H54 (cell line): ENCODE measurements at places on chromosomes 6 and 20.
A peak's percentile ranks its signal among the peaks of the same experiment; 100 is the strongest.

- DNase-seq = no peak
Measured at GRCh38 chr6:168834042-168834587, 393.1 kb downstream of the SMOC2 start.

- no peak for DNase-seq
Measured at GRCh38 chr6:49923826-49924225, 40.1 kb downstream of the DEFB114 start.

DNA sequence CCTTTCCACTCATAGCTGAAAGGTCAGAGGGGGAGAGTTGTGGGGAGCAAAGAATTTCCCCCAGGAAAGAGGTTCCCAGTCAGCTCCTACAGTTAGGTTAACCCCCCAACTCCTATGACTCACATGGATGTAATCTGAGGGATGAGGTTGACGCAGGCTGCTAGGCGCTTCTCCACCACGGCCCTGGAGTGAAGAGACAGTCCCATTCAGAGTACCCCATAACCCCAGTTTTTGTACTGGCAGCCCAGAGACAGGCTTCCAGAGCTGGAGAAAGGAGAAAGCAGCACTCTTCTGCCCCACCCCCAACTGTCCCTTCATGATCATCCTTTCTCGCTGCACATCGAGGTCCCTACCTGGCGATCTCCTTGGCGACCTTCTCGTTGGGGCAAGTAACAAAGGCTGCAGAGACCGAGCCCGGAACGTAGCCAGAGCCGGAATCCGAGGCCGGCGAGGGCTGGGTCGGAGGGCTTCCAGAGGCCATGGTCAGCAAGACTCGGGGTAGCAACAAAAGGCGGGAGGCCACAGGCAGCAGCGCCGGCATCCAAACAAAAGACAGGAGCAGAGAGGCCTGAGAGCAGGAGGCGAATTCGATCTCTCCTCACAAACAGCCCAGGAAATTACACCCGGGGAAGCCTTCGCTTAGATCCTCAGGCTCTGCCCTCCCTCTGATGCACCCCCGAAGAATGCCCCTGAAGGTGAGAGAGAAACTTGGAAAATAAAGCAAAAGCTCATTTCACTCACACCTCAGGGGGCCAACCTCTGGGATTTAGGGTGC lies 592 bp downstream of the CUTA start:
- DNase-seq = peak; percentile 84

- DNase-seq = peak; percentile 12
Measured at GRCh38 chr6:107698146-107698545, 126.0 kb downstream of the SCML4 start.

- DNase-seq = no peak
Measured at GRCh38 chr20:50368813-50369224, 141.4 kb upstream of the PTPN1 start.

DNA sequence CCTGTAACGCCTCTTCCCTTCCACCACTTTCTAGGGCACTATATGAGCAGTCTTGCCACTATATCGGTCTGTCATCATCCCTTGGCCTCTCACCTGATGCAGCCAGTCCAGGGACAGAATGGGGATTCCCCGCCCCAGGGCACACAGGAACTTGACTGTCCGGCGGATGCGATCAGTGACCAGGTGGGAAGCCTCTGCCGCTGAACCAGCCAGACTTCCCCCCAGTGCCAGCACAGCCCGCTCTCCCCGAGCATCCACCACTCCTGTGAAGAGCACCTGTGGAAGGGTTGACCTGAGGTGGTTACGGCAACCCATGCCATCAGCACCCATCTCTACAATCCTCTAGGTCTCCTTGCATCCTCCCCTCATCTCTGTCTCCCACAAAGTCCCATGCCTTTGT lies 12.2 kb upstream of the NRM start:
- no peak for DNase-seq

- DNase-seq = no peak
Measured at GRCh38 chr6:106508834-106509233, 120.5 kb downstream of the RTN4IP1 start.

GRCh38 chr6:110528101-110528929 lies 51.9 kb upstream of the SLC22A16 start:
- DNase-seq = peak; percentile 21

GRCh38 chr20:64226686-64227580 lies 28.6 kb upstream of the PCMTD2 start:
- DNase-seq = no peak

- no peak for DNase-seq
Measured at GRCh38 chr6:3014675-3015066, 15.0 kb downstream of the NQO2 start.

DNA sequence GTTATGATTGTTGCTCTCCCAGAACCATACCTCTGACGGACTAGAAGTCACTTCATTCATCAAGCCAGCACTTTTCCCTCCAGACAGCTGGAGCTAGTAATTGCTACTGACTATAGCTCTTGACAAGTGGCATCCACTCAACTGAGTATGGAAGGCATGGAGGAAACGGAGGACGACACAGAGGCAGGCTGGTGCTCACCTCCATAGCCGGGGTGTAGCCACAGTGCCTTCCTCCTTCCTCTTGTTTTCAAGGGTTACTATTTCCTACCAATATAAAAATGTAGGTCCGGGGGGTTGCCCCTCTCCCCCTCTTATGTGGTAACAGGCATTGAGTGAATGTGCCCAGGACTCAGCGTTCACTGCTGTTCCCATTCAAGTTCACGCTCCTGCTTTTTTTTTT lies 23.5 kb upstream of the FOXC1 start:
- no peak for DNase-seq

DNA sequence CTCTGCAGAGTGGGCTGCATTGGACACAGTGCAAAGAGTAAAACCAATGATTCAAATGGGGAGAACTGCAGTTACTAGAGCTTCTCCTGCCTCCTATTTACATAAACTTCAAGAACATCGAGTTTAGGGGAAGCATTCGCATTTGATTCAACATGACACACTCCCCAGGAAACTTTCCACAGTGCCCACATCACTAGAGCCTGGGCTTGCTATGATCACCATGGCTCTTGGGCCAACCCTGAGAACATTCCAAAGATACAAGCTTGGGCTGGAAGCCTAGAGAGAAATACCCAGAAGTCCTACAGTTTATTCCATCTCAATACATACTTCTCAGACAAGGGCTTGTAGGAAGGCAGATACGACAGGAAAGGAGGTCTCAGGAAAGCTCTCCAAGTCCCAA lies 337.9 kb downstream of the CD83 start:
- DNase-seq = no peak

DNA sequence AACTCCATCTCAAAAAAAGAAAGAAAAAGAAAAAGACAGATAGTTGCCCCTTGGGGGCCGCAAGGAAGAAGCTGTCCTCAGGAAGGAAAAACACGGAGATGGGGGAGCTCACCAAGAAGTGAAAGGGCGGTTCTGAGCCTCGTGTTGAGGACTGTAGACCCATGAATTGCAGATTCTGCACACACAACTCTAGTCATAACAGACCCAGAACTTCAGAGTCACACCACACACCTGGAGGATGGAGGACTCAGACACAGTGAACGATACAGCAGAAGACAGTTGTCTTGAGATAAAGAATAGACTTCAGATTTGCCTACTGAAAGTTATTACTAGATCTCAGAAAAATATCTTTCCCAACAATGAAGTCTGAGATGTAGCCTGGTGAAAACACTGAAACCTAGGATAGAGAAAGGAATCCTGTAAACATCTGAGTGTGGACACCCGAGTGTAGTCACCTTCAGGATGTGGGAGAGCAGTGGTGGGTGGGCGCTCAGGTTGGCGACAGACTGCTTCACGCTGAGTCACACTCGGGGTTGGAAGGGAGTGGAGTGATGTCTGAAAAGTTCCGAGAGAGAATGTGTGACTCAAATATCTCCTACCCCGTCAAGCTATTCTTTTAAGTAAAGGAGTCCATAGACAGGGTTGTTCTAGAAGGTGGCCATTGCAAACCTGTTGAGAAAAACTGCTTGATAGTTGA lies 88.1 kb downstream of the MAP3K4 start:
- peak; percentile 11 for DNase-seq

GRCh38 chr6:1618311-1619097 lies 8.8 kb downstream of the FOXC1 start:
- no peak for DNase-seq

DNA sequence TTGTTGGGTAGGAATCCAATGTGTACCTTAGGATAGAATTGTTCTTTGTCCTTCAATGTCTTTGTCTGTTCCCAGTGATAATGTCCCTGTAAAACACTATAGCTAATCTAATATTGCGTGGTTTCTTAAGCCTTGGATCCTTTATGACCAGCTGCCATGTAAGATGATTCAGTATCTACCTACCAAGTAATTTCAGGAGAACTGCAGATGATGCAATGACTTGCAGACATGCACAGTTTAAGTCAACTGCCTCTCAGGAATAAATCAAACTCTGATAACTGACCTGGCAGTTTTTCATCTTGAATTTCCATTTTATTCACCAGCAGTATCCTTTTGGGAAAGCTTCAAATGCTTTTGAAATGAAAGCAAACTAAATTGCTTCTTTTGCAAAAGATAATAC lies 157.8 kb downstream of the TPBG start:
- DNase-seq = no peak

GRCh38 chr6:47440719-47441118 lies 36.9 kb upstream of the CD2AP start:
- DNase-seq = no peak

GRCh38 chr6:126199466-126199865 lies 140.4 kb upstream of the CENPW start:
- no peak for DNase-seq

DNA sequence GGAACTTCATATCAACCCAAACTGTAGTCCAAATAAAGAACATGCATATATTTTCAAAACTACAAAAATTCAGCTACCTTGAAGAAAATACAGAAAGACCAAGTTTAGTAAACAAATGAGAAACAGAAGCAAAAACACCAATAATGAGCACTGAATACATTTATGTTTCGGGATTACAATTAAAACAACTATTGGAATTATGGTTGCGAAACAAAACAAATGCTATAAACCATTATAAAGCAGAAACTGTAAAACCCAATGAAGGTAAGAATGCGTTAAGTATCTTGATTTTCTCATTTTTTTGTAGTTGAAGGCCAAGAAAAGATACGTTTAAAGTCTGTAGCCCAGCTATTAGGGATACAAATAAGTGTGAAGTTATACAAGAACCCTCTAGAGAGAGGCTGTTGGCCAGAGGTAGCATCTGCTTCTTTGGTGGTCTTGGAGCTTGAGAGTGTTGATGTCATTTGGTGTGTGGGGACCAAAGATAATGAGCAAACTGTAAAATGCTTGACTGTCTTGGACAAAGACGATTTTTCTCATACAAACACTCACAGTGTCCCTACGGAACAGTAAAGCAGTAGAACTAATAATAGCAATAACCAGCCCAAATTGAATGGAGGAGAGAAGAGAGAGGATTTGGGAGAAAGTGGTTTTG lies 111.5 kb downstream of the PRND start:
- no peak for DNase-seq

GRCh38 chr6:169967687-169968086 lies 216.3 kb downstream of the ERMARD start:
- no peak for DNase-seq

DNA sequence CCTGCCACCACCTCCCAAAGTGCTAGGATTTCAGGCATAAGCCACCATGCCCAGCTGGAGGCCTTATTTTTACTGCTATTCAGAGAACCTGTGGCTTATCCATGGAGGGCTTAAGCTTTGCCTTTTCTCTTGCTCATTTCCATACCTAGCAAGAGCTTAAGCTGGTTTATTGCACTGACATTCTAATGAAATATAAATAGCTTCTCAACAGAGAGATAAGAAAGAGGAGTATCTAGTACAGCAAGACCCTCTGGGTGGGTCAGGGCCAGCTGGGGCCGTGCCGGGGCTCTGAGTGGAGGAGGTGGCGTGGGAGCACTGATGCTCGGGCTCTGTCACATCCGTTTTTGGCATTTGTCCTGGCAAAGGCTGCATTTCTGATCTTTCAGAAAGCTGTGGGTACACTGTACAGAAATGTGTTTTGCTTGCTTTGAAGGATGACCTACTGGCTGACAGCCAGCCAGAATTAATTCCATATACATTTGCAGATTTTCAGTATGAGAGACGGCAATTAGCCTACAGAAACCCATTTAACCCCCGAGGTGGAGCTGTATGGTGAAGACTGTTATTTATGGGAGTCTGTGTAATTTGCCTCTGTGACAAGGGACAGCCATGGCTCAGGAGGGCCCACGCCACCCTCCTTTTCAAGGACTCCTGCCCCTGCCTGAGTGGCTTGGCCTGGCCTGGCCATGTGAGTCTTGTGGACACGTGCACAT lies 181.6 kb upstream of the AKAP12 start:
- no peak for DNase-seq

DNA sequence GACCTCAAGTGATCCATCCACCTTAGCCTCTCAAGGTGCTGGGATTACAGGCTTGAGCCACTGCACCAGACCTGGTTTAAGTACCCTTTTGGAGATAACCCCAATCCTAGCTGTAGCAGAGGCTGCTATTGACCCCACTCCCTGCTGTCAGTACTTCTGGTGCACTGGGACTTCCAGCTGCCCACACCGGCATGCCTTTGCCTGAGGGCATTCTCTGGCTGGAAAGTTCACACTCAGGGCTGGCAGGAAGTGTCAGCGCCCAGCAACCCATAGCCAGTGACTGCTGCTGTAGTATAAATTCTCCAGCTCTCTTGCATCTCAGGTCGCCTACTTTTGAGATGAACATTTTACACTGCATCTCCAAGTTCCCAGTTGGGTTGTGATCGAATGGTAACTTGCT lies 75.3 kb downstream of the UTRN start:
- DNase-seq = no peak

DNA sequence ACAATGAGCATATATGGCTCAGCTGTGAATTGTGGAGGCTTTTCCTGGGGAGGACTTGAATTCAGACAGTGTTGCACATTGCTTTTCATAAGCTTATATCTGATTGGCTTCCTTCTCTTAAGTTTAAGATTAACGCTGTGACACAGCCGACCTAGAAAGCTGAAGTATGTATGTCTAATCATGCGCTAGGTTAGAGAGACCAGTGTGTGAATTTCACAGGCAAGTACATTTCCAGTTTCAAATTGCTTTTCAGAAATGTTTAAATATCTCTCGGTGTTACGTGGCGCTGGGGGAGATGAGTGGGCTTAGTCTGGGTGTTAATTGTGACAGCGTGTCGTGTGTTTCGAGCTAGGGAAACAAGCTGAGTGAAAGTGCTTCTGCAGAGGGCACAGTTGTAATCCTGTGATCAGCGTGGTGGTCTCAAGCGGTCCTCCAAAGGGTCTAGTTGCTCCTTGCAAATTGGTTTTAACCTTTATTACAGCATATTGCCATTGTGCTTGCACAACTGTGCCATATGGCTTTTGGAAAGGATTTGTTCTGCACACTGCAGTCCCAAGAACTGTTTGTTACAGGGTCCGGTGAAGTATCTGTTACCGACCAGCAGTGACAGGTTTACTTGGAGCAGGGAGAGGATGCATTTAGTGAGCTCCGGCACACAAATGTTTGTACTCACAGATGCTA lies 166.6 kb downstream of the SASH1 start:
- DNase-seq = no peak

- DNase-seq = no peak
Measured at GRCh38 chr6:37947468-37947867, 127.9 kb downstream of the ZFAND3 start.

- DNase-seq = no peak
Measured at GRCh38 chr20:8414586-8415274, 282.7 kb downstream of the PLCB1 start.

- DNase-seq = no peak
Measured at GRCh38 chr6:18601516-18602020, 214.4 kb downstream of the RNF144B start.
